Left ventricle myocardium inferior (tissue), 1 donor: ENCODE measurements at places on chromosomes 6 and 20.

GRCh38 chr6:141195251-141195832, 937.4 kb upstream of the GJE1 start:
- no peak overlapping the region for H3K27ac ChIP-seq
- no peaks in the 10 kb centered on the region for H3K27me3 ChIP-seq
- no peak overlapping the region for H3K4me3 ChIP-seq
- no peaks in the 10 kb centered on the region for H3K36me3 ChIP-seq
- no peak for DNase-seq
- H3K4me1 ChIP-seq = no peaks in the 10 kb centered on the region

DNA sequence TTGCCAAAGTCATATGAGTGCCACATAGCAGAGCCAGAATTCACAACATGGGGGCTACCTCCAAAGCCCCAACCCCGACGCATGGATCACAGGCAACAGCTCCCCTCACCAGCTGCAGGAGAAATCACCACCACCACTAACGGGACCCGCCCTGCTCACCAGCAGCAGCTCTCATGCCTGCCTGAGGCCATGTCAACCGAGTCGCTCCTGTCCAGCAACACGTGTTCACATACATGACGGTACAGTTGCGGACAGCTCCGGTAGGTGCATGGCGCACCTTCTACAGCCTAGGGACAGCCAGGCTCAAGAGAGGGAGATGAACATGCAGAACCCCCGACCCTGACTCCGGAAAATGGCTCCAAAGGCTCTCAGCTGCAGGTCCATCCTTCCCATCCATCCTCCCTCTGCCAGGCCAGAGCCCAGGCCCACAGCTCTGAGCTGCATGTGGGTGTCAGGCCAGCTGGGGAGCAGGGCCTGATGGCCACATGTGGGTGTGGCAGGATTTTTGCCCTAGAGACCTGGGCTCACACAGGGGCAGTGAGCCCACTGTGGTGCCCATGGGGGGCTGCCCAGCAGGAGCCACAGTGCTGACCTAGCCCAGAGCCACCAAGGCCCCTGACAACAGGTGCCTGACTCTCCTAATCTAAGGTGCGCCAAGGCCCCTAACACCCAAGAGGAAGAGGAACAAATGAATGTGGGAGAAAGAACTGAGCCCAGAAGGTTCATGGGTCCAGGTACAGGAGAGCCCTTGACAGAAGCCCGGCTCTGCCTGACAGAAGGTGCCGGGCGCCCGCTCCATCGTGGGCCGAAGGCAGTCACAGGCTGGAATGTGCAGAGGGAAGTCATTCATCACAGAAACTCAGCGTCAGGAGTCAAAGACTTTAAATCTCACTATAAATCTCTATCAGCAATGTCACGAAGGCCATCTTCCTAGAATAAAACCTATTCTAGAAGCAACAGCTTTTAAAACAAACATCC, 10.5 kb downstream of the RPS6KA2 start:
- no peak overlapping the region for H3K4me3 ChIP-seq
- H3K27ac ChIP-seq = no peak overlapping the region
- peaks cover 12% of the 10 kb centered on the region for H3K36me3 ChIP-seq

DNA sequence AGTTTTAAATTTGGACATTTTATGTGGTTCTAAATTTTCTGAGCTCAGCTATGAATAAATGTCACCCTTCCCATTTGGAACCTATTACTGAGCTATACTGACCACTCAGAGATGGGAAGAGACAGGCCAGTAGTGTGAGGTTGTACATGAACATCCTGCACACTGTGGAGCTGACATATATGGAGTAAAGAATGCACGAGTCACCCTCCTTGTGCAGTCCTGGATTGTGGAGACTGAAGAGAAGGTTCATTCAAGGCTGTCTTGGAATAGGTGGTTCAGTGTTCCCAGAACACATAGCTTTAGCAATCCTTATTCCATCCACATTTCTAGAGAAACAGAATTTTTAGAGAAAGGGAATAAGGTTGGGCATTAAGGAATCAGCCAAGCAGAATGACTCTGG, 50.3 kb upstream of the OGFRL1 start:
- no peaks in the 10 kb centered on the region for H3K36me3 ChIP-seq
- no peaks in the 10 kb centered on the region for H3K4me1 ChIP-seq
- no peak overlapping the region for H3K4me3 ChIP-seq
- H3K27ac ChIP-seq = no peak overlapping the region

DNA sequence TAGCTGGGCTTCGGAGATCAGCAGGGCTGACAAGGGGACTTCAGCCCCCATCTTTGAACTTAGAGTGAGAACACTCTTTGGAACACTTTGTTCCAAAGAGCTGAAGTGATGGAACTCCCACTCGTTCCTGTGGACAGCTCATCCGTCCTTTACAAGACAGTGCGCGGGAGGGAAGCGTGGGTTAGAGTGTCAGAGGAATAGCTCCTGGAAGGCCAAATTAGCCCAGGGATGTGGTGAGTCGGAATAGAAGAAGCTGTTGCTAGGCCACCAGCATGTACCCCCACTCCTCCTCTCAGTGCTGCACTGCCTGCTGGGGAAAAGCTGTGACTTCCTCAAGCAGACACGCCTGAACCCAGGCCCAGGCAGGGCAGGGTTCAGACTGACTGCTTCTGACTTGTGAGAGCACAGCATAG, 1.7 kb downstream of the SDCBP2 start:
- peaks cover 96% of the 10 kb centered on the region for H3K4me1 ChIP-seq
- no peak overlapping the region for H3K4me3 ChIP-seq
- no peaks in the 10 kb centered on the region for H3K36me3 ChIP-seq

- no peak overlapping the region for H3K27ac ChIP-seq
- H3K4me1 ChIP-seq = no peaks in the 10 kb centered on the region
- H3K4me3 ChIP-seq = no peak overlapping the region
- H3K36me3 ChIP-seq = no peaks in the 10 kb centered on the region
- DNase-seq = no peak
These were observed 161.5 kb upstream of the MAN1A1 start for GRCh38 chr6:119511024-119511423.

GRCh38 chr6:170365593-170365992, 59.0 kb downstream of the FAM120B start:
- H3K27ac ChIP-seq = no peak overlapping the region
- H3K4me3 ChIP-seq = no peak overlapping the region
- H3K4me1 ChIP-seq = peaks cover 14% of the 10 kb centered on the region
- H3K27me3 ChIP-seq = no peaks in the 10 kb centered on the region
- DNase-seq = no peak

GRCh38 chr20:48024539-48024938, 239.3 kb upstream of the SULF2 start:
- H3K4me3 ChIP-seq = no peak overlapping the region
- DNase-seq = no peak
- no peaks in the 10 kb centered on the region for H3K4me1 ChIP-seq
- peaks cover 57% of the 10 kb centered on the region for H3K27me3 ChIP-seq
- no peak overlapping the region for H3K27ac ChIP-seq
- no peaks in the 10 kb centered on the region for H3K36me3 ChIP-seq

- DNase-seq = no peak
- H3K27me3 ChIP-seq = peaks cover 71% of the 10 kb centered on the region
- no peaks in the 10 kb centered on the region for H3K4me1 ChIP-seq
These were observed 94.0 kb downstream of the SCML4 start for GRCh38 chr6:107730106-107730505.

- H3K36me3 ChIP-seq = no peaks in the 10 kb centered on the region
- H3K4me3 ChIP-seq = no peak overlapping the region
- no peak overlapping the region for H3K27ac ChIP-seq
- peaks cover 24% of the 10 kb centered on the region for H3K27me3 ChIP-seq
- DNase-seq = peak; percentile 21
These were observed 62.5 kb upstream of the ZNFX1 start for GRCh38 chr20:49340161-49340966.

GRCh38 chr20:17381724-17382123, 149.5 kb downstream of the BFSP1 start:
- DNase-seq = no peak
- H3K27ac ChIP-seq = no peak overlapping the region
- no peaks in the 10 kb centered on the region for H3K36me3 ChIP-seq
- peaks cover 4% of the 10 kb centered on the region for H3K27me3 ChIP-seq
- no peaks in the 10 kb centered on the region for H3K4me1 ChIP-seq

- DNase-seq = no peak
- H3K27me3 ChIP-seq = peaks cover 100% of the 10 kb centered on the region
- H3K27ac ChIP-seq = no peak overlapping the region
- H3K4me3 ChIP-seq = no peak overlapping the region
These were observed 133.1 kb upstream of the MLN start for GRCh38 chr6:33936886-33937285.

DNA sequence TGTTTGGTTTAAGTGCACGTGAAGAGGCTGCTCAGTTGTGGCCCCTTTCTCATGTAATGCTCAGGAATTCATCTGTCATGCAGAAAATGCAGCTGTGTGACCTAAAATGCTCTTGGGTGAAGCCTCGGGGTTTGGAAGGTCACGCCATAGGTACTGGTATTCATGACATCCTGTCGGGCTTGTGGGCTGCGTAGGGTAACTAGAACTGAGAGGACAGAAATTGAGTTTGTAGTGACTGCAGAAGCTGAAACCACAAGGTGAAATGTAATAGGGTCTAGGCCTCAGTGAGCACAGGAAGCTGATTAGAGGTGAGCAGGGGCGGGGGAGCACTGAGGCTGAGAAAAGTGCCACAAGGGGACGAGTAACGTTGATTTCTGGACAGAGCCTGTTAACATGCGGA, 128.8 kb downstream of the SOBP start:
- H3K27ac ChIP-seq = no peak overlapping the region
- no peak overlapping the region for H3K4me3 ChIP-seq
- no peaks in the 10 kb centered on the region for H3K27me3 ChIP-seq
- H3K36me3 ChIP-seq = no peaks in the 10 kb centered on the region
- peaks cover 47% of the 10 kb centered on the region for H3K4me1 ChIP-seq
- DNase-seq = no peak

DNA sequence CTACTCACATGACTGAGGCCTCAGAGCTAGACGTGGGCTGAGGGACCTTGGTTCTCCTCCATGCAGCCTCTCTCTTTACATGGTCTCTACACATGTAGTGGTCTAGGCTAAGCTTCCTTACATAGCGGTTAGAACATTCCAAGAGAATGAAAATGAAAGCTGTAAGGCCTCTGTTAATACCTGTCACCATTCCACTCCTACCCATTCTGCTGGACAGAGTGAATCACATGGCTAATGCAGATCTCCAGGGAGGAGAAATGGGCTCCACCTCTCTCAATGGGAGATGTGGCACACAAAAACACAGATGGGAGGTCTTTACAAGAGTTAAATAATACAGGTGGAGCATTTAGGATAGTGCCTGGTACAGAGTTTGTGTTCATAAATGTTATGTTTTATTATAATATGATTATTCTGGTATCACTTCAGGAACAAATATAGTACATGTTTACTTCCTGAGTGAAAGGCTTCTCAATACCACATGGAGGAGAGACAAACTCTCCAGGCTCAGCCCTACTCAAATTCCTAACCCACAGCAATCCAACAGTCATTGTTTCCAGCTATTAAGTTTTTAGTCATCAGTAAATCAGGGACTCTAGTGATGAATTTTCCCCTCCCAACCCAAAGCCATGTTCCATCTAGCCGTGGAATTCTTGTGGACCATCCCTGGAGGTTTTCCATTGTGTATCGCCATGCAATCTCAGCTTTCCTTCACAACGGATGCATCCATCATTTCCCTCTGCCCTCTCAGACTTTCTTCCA, 57.9 kb downstream of the ISM1 start:
- no peak overlapping the region for H3K27ac ChIP-seq
- DNase-seq = no peak
- no peak overlapping the region for H3K4me3 ChIP-seq
- H3K27me3 ChIP-seq = peaks cover 15% of the 10 kb centered on the region
- H3K36me3 ChIP-seq = no peaks in the 10 kb centered on the region
- H3K4me1 ChIP-seq = peaks cover 14% of the 10 kb centered on the region

GRCh38 chr6:44049163-44049988, 77.9 kb downstream of the MRPL14 start:
- H3K4me1 ChIP-seq = peaks cover 74% of the 10 kb centered on the region
- DNase-seq = no peak
- H3K27me3 ChIP-seq = no peaks in the 10 kb centered on the region

GRCh38 chr6:36722365-36722764, 24.7 kb downstream of the RAB44 start:
- peaks cover 4% of the 10 kb centered on the region for H3K4me1 ChIP-seq
- no peaks in the 10 kb centered on the region for H3K36me3 ChIP-seq
- no peak for DNase-seq
- no peak overlapping the region for H3K27ac ChIP-seq
- no peak overlapping the region for H3K4me3 ChIP-seq

DNA sequence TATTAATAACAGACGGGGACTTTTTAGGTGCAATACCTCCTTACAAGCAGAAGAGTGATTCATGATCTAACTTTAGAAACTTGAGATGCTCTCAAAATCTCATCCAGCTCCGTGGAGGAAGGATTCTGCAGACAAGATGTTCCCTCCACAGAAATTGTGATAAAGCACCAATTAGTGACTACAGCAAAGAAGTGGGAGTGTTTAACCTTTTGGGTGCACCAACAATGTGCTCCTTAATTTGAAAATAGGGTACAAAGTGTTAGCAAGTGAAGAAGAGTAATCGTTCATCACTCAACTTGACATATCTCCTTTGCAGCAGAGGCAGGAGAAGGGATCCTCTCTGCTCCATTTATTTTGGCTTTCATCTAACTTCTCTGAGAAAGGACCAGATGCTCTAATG, 22.8 kb upstream of the SCP2D1 start:
- H3K4me1 ChIP-seq = peaks cover 16% of the 10 kb centered on the region
- no peak for DNase-seq
- peaks cover 15% of the 10 kb centered on the region for H3K27me3 ChIP-seq
- H3K27ac ChIP-seq = no peak overlapping the region
